ENCODE measurements at places on chromosomes 12 and 14.

- no peak for DNase-seq
Measured at GRCh38 chr14:21534576-21534975, 8.4 kb upstream of the SALL2 start.

DNA sequence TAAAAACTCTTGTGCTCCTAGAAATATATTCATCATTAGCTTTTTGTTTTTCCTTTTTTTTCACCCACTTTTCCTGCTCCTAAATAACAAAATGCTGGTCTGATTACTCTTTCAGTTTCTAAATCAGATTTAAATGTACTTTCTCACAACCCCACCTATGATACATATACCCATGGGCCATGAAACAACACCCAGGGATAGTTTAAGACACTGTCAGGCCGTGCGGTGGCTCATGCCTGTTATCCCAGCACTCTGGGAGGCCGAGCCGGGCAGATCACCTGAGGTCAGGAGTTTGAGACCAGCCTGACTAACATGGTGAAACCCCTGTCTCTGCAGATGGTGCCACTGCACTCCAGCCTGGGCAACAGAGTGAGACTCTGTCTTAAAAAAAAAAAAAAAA lies 1.6 kb upstream of the NUMB start:
- DNase-seq: no peak

- no peak for DNase-seq
Measured at GRCh38 chr14:91211017-91211416, 33.5 kb downstream of the GPR68 start.

GRCh38 chr14:24277071-24277470 lies 5.7 kb upstream of the RABGGTA start:
- DNase-seq: no peak

GRCh38 chr12:5456030-5456429 lies 24.1 kb downstream of the NTF3 start:
- no peak for DNase-seq

DNA sequence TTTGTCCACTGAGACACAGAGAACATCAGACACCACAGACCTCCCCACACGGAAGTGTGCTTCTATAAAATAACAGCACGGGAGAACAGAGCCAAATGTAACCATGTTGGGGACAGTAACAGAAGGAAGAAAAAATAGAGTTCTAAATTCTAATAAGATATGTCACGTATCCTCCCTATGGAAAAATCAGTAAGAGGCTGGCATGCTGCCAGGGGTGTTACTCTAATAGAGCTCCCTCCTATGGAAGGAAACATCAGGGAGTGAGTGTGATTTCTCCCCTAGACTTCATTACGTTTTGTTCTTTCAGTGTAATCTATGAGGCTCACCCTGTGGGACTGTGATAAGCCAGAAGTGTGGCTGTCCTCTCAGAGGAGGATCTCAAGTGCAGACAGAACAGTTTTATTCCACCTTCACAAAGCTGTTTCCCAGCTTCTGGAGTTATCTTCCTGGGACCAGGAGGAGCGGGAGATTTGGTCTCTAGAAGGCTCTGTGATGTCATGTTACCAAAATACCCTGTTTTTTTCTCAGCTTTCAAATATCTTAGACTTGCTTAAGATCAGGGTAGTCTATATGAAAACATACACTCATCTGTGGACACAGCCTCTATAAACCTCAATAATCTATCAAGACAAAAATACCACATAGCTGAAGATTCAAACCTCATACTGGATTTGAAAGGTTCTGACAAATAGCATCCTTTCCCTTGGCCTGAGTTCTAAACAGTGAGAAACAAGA lies 69.3 kb downstream of the ZFC3H1 start:
- no peak for DNase-seq

GRCh38 chr12:128483526-128484255 lies 216.7 kb downstream of the TMEM132C start:
- no peak for DNase-seq

DNA sequence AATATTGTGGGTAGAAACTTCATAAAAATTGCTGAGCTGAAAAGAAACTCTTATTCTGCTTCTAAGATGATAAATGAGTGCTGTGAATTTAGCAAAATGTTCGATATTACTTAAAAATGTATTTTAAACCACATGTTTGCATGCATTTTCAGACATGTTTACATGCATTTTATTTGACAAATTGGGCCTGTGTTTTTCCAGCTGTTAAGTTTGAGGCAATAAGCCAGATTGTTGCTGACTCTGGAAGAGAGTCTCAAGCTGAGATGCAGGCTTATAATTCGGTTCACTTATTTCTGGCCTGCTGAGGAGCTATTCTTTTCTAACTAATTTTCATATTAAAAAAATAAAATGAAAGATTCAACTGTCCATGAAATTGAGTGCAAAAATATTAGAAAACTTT lies 110.1 kb downstream of the SYNE2 start:
- DNase-seq: no peak

- DNase-seq: no peak
Measured at GRCh38 chr12:22733756-22734155, 108.8 kb downstream of the ETNK1 start.

All from CD4-positive, alpha-beta T cell treated with Interleukin-1 beta for 1 hour (primary cell).